Bronchial epithelial cell (primary cell): ENCODE measurements at places on chromosomes 6 and 20. TPM values are rescaled to one million over a fixed set of nuclear protein-coding genes. Genes with fewer than 3 reads are reported as not detected.

Gene RIMS1
- total RNA-seq: under 0.01 and 0.26 TPM in 2 replicates

DNA sequence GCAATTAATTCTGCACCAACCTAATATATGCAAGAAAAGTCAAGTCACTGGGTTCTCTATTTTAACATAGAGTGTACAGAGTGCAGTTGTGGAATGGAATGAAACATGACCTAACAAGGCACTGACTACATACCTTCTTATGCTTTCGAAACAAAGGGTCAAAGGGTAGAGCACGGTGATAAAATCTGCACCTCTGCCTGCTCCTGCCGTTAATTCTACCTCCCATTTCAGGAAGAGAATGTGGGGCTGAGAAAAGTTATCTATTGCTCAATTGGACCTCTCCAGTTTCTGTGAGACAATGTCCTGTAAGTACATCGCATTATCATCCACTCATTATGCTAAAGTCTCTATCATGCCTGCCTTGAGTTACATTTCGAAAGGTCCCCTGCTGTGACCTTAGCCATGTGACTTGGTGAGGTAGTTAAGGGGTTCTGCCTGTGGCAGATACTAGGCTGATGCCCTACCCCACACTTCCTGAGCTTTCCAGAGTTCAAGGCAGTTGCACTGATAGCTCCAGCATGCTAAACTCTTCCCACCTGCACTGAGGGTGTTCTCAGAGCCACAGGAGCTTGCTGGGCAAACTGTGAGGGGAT lies 14.0 kb upstream of the MOCS1 start:
- DNase-seq: peak; percentile 51

DNA sequence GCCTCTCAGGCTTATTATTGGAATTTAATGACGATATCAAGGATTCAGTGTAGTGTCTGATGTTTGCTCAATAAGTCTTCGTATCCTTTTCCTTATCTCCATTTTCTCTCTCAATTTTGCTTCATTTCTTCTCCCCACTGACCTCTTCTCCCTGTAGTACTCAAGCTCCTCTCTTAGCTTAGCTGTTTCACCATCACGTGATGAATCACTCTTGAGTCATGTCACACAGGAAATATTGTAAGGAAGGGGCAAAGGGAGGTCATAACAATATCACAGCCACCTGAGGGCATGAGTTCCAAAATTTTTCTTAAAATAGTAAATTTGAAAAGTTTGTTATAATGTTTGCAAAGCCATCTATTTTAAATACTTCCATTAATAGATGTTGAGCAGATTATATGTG lies 392.2 kb upstream of the MARCKS start:
- peak; percentile 92 for DNase-seq

DNA sequence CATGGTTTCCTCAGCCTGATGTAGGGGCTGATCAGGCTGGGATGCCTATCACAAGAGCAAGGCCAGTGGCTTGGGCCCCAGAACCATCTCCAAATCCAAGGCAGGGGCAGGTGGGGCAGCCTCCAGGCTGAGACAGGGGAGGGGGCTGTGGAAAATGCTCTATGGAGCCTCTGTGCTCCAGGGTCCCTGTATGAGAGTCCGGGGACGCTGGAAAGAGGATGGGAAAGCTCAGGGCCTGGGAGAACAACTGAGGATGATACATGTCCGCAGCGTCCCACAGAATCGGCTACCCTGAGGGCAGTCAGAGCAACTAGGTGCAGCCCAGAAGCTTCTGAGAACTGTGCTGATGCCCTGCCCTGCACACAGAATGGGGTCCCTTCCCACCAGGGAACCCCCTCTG lies 43.4 kb downstream of the CPXM1 start:
- DNase-seq: no peak

- peak; percentile 51 for DNase-seq
Measured at GRCh38 chr6:156767603-156768467, 9.3 kb upstream of the ARID1B start.

DNA sequence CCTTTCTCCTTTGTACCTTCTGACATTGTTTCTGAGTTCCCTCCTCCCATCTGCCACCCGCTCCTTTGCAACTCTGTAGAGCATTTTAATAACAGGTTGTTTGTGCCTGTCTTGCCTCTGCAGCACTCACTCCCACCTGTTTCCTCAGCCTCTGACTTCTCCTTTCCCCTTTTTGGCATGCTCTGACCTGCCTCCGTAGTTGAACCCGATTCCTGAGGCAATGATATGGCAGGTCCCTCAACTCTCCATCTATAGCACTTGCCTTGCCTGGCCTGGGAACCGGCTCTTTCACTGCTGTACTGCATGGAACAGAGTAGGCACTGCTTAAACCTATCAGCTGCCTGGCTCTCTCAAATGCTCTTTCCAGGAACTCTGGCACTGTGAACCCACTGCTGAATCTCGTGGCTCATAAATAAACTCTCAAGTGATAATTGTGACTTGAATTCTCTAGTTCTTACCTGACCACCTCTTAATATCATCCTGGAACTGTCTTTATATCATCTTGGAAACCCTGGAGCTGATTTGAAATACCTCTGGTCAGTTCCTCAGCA lies 50.3 kb downstream of the UTRN start:
- DNase-seq: peak; percentile 71

Gene ELOVL4
- total RNA-seq: 6.1 and 15.0 TPM in 2 replicates

Gene LHFPL5
- not detected in 2 replicates for total RNA-seq

GRCh38 chr6:150830439-150831165 lies 34.9 kb upstream of the MTHFD1L start:
- no peak for DNase-seq

- peak; percentile 28 for DNase-seq
Measured at GRCh38 chr6:85641897-85642773, 551 bp downstream of the SYNCRIP start.

Gene MYLK2
- not detected in 2 replicates for total RNA-seq

Gene NKAIN4
- total RNA-seq: 0.13 and 1.1 TPM in 2 replicates

GRCh38 chr20:14720251-14720650 lies 382.8 kb upstream of the FLRT3 start:
- DNase-seq: peak; percentile 55

DNA sequence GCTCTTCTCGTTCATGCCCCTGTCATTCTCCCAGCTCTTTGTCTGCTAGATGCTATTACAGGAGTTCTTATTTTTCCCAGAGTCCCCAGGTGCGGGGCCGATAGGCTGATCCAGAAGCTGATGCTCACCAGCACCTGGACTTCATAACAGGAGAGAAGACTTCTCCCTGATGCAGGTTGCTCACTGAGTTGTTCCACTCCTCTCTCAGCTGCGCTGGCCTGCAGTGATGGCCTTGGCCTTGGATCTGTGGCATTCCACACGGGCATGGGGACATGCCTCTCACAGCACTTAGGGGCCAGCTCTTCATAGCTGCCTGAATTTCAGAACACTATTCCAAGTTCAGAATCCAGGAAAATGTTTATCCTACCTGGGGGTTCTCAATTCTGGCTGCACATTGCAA lies 7.1 kb upstream of the TXNDC5 start:
- no peak for DNase-seq

DNA sequence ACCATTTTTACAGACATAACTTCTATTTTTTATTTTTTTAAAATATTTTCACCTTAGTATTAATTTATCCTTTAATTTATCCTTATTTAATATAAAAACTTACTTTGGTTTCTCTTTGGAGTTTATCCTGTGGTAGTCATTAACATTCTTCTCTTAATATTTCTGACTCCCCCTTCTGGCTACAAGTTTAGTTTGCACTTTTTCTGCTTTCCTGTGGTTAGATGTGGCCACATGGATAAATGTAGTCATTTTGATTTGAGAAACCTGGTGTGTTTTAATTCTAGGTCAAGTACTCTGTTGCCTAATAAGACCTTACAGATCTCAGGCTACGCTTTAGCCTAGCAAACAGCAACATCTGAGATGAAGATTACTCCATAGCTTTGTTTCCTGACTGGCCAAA lies 1187.5 kb downstream of the HACE1 start:
- peak; percentile 8 for DNase-seq

DNA sequence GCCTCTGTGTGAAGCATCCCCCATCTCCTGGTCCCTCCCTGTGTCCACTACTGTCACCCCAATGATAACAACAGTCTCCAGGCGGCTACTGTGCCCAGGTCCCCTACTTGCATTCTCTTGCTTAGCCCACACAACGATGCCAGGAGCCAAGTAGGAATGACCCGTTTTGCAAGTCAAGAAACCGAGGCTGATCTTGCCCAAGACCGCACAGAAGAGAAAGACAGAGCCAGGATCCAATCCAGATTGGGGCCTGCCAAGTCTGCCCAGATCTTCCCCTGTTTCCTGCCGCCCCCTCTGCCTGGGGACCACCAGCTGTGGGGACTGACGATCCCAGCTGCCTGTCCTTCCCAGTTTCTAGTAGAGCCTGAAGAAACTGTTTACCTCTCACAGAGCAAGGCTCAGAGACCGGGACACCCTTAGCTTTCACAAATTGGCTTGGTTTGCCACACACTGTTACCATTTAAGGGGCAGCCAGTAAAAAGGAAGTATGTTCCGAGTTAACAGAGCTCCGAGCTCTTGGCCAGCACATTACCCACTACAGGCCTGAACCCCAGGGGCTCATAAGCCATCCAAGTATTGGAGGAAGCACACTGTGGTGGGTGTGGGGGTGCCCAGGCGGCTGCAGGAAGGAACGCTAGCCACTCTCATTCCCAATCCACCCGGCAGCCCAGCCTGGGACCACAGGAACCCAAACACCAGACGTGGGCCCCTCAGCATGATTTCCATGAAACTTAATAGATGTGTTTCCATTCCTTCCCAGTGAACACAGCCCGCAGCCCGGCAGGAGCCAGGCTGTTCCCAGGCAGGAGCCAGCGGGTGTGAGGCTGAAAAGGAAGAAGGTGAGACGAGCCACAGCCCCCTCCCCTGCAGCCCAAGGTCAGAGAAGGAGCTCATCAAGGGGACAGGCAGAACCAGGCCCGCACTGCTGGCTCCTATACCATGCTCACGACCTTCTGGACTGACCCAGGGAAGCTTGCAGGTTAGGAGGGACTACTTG lies 7.9 kb downstream of the KIAA1755 start:
- no peak for DNase-seq

Gene C20orf96
- 0.64 and 0.79 TPM in 2 replicates for total RNA-seq

Gene CUL9
- 29.0 and 36.4 TPM in 2 replicates for total RNA-seq

Gene CDSN
- not detected in 2 replicates for total RNA-seq

DNA sequence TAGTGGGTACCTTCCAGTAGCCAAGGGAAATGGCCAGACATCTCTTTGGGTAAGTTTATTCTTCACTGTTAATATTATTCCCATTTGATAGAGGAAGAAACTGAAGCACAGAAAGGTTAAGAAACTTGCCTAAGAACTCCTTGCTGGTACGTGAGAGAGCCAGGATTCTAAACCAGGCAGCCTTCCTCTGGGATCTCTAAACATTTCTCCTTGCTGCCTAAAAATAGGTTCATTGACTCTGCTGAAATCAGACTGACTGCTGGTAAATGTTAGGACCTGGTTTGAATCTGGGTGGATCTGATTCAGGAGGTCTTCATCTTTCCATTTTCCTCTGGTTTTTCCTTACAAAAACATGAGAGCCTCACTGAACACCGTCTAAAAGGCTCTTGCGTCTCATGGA lies 186.9 kb downstream of the AIG1 start:
- DNase-seq: no peak

GRCh38 chr6:161406646-161407045 lies 132.8 kb upstream of the AGPAT4 start:
- peak; percentile 100 for DNase-seq

- no peak for DNase-seq
Measured at GRCh38 chr6:7652957-7653356, 63.0 kb downstream of the SNRNP48 start.

- DNase-seq: no peak
Measured at GRCh38 chr20:574297-574942, 30.8 kb upstream of the CSNK2A1 start.

Gene EYA4
- 9.7 and 13.1 TPM in 2 replicates for total RNA-seq

Gene EYA2
- total RNA-seq: 8.4 and 10.6 TPM in 2 replicates

GRCh38 chr20:61900011-61900944 lies 165.4 kb downstream of the TAF4 start:
- no peak for DNase-seq

Gene LMBRD1
- 13.3 and 17.6 TPM in 2 replicates for total RNA-seq

DNA sequence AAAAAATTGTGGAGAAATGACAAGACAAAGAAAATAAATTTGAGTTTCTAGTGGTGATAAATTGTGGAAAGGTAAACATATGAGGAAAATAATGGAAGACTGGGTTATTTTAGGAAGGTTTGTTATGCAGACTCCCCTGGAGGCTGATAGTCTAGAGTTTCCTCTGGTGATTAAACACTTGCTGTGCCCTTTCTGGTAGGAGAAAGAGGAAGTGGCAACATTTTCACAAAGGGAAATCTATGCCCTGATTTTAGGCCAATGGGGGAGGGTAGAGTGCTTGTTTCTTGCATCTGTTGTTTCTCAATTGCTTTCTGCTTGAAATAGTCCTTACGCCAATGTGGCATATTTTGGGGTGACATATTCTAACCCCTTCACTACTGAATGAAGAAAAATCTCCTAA lies 129.1 kb upstream of the DOK5 start:
- no peak for DNase-seq

GRCh38 chr6:74656453-74656852 lies 549.4 kb downstream of the COL12A1 start:
- no peak for DNase-seq

Gene SLC12A5
- not detected in 2 replicates for total RNA-seq

Gene TUBB2B
- total RNA-seq: under 0.01 and 2.2 TPM in 2 replicates

DNA sequence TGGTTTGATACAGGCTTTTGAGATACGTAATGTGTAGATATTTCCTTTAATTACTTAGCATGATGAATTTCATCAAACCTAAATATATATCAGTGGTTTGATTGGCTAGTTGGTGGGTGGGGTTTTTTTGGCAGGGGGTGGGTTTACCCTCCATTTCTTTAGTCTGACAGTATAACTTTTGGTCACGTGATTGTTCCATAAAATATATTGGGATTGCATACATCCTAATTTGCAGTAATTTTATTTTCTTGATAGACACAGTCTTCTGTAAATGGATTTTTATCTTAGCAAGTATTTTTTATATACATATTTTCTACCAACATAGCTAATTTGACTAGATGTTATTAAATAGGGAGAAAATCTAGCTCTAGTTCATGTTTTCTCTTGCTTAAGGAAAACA lies 177.4 kb upstream of the QKI start:
- DNase-seq: no peak

Gene GPR63
- 0.38 and 0.53 TPM in 2 replicates for total RNA-seq

DNA sequence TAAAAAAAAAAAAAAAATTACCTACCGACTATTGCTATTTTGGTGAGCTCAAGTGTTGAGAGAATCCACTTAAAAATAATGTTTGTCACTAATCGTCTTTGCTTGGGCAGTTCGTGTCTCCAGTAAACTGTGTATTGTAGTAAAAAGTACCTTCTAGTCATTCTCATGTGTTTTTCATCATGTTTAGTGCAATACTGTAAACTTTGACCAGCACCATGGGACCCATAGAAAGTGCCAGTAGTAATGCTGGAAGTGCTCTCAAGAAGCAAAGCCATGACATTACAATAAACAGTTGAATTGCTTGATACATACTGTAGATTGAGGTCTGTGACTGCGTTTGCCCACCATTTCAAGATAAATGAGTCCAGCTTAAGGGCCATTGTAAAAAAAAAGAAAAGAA lies 395.2 kb downstream of the BCKDHB start:
- no peak for DNase-seq

GRCh38 chr6:52519618-52520017 lies 57.2 kb downstream of the TRAM2 start:
- DNase-seq: peak; percentile 69

GRCh38 chr6:83429857-83430610 lies 817 bp downstream of the ME1 start:
- peak; percentile 69 for DNase-seq

GRCh38 chr6:110415086-110415916 lies at the start of gene DDO:
TSS of gene DDO (minus strand) at chr6:110415575. CDS start at chr6:110413462, 2,113 bp downstream.
- no peak for DNase-seq
